Inflammatory macrophage (primary cell): ENCODE measurements at places on chromosomes 2 and 18.

DNA sequence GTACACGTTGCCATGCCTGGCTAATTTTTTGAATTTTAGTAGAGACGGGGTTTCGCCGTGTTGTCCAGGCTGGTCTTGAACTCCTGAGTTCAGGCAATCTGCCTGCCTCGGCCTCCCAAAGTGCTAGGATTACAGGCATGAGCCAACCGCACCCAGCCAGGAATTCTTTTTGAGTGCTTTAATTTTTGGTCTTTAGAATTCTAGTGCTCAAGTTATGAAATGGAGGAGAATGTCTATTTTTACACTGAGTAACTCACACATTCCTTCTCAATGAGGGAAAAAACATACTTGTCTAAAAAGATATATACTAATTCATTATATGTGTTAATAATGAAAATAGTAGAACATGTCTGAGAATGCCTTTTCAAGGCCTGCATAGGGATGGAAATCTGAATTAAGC is 8.5 kb downstream of the ZNF396 start:
- no peak for DNase-seq

- no peak for DNase-seq
Measured at GRCh38 chr2:219643788-219644398, 16.5 kb downstream of the SLC4A3 start.

DNA sequence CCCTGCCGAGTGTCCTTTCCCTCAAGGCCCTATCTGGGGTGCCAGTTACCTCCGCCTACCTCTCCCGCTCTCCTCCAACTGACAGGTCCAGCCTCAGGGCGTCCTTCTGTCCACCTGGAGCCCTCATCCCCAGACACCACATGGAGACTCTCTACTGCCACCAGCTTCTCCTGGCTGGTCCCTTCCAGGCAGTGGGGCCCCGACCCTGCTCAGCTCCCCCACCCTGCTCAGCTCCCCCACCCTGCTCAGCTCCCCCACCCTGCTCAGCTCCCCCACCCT is 74.0 kb upstream of the ODC1 start:
- no peak for DNase-seq

GRCh38 chr18:57737400-57738060 is 65.6 kb downstream of the ATP8B1 start:
- DNase-seq: peak; percentile 99

DNA sequence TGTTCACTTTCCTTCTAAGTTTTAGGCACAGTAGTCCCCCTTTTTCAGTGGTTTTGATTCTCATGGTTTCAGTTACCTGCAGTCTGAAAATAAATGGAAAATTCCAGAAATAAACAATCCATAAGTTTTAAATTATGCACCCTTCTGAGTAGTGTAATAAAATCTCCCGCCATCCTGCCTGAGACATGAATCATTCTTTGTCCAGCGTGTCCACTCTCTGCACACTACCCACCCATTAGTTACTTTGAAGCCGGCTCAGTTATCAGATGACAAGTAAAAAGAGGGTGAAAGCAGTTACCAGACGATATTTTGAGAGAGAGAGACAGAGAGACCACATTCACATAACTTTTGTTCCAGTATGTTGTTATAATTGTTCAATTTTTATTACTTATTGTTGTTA is 400.5 kb downstream of the TMX3 start:
- no peak for DNase-seq

DNA sequence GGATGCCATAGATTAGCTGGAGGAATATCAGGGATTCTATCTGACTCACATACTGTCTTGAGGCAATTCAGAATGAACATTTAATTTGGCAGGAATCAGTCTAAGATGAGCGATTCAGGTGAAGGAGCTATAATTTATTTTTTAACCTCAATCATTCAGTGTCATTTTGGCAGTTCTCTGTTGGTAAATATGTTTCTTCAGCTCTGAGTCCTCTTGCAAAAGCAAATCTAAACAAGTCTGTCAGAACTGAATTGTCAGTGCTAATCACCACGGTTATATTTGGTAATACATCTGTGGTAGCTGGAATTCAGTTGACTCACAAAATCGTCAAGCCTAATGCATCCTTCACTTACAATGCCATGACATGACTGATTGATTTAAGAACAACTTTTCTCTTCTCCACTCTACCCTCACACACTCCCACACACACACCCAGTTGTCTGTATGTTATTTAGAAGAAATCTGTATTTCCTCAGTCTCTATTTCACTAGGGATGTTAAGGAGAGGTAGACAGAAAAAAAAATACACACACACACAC is 516.6 kb upstream of the NXPH2 start:
- DNase-seq: no peak

GRCh38 chr2:213834746-213835145 is 550.5 kb downstream of the SPAG16 start:
- no peak for DNase-seq

GRCh38 chr2:181790716-181791649 is 100.5 kb upstream of the ITPRID2 start:
- no peak for DNase-seq

- DNase-seq: no peak
Measured at GRCh38 chr2:47719099-47719498, 63.8 kb upstream of the MSH6 start.

DNA sequence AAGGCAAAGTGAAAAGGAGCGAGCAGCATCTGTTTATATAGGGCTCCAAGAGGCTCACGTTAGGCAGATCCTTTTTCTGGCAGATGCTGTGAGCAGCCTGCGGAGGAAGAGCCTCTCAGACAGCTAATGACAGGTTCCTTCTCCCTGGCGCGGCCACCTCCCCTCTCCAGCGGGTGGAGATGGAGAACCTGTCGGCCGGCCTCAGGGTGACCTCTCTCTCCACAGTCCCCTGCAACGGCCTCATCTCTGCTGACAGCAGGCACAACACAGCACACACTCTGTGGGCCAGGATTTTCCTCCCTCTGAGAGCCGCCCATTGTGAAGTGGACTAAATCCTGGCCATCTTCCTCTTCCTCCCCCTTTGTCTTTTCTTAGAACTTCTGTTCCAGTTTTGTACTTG is 119.8 kb downstream of the PRKCE start:
- DNase-seq: peak; percentile 62

DNA sequence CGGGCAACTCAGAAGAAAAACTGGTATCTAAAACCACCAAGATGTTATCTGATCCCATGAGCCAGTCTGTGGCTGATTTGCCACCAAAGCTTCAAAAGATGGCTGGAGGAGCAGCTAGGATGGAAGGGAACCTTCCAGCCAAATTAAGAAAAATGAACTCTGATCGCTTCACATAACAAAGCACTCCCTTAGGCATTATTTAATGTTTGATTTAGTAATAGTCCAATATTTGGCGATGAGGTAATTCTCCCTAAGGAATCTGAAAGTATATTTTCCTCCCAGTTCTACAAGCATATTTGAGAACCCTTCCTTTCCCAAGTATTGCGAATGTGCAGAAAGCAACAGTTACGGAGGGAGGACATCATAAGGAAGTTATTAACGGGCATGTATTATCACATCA is 156.6 kb downstream of the KCNJ3 start:
- DNase-seq: no peak

- peak; percentile 5 for DNase-seq
Measured at GRCh38 chr18:34932792-34933466, 108.3 kb upstream of the MAPRE2 start.

DNA sequence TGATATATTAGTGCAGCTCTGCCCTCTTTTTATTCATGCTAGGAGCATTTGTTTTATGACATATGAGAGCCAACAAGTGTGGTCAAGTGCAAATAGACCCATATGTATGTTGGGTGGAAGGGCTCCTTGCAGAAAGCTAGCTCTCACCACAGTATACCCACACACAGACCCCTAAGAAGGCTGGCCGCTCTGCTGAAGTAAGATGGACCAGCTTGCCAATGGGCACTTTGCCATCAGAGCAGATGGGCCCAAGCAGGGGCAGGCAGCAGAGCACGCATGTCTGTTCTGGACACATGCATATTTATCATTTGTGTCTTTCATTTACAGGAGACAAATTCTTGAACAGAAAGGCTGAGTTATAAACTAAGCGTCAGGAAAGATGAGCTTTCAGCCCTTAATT is 187.5 kb upstream of the DTNA start:
- DNase-seq: no peak

GRCh38 chr2:28135324-28135723 is 244.8 kb downstream of the BABAM2 start:
- DNase-seq: no peak

DNA sequence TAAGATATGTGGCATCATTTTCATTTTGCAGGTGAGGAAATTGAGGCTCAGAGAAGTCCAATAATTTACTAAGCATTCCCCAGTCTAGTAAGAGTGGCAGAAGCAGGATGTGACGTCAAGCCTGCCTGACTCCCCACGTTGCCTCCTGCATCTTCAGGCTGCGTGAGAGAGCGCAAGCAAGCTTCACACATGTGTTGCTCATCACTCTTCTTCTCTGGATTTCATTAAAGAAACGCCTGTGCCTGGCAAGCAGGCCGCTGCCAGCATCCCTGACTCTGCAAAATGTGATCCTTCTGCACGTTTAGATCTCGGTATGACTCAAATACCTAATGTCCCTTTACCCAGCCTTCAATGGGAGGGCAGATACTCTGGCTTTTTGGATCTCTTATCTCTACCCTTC is 96.8 kb downstream of the PRKCE start:
- DNase-seq: no peak

- DNase-seq: no peak
Measured at GRCh38 chr2:18637196-18637595, 47.8 kb upstream of the NT5C1B start.

DNA sequence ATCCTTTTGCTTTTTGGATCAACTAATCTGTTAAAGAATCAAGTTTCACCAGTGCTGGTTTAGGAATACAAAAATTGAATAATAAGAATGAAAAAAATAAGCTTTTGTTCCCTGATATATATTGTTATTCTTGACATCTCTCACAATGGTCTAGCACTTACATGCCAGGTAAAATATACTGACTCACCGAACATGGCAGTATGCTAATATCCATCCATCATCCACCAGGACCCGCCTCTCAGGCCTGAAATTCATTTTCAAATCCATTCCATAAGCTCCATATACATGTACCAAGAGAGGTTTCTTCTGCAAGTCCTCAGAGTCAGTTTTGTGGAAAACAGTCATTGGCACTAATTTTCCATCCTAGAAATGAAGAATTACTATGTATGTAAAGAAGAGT is 32.5 kb downstream of the PREPL start:
- DNase-seq: no peak

DNA sequence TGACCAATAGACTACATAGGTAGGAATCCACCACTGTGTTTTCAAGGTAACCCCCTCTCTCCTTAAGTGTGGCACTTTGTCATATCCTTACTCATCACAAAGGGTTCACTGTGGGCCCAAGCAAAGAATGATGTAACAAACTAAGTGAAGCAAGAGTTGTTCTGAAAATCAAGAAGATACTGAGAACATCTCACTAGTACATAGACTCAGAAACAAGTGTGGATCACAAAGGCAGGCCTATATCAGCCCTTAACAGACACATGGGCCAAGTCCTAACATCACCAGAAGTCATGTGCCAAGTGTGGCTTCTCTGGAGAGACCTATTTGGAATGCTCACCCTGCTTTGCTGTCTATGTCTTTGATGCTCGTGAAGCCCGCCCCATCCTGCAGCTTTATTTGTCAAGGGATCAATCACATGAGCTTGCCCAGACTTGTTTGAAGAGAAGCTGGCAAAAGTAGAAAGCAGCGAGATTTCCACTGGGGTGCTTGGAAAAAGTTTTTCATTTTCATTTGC is 131.2 kb upstream of the TTC39C start:
- DNase-seq: peak; percentile 23
